ENCODE measurements at places on chromosomes 3 and 15. TPM values are rescaled to one million over a fixed set of nuclear protein-coding genes. Genes with fewer than 3 reads are reported as not detected.
A peak's percentile ranks its signal among the peaks of the same experiment; 100 is the strongest.

DNA sequence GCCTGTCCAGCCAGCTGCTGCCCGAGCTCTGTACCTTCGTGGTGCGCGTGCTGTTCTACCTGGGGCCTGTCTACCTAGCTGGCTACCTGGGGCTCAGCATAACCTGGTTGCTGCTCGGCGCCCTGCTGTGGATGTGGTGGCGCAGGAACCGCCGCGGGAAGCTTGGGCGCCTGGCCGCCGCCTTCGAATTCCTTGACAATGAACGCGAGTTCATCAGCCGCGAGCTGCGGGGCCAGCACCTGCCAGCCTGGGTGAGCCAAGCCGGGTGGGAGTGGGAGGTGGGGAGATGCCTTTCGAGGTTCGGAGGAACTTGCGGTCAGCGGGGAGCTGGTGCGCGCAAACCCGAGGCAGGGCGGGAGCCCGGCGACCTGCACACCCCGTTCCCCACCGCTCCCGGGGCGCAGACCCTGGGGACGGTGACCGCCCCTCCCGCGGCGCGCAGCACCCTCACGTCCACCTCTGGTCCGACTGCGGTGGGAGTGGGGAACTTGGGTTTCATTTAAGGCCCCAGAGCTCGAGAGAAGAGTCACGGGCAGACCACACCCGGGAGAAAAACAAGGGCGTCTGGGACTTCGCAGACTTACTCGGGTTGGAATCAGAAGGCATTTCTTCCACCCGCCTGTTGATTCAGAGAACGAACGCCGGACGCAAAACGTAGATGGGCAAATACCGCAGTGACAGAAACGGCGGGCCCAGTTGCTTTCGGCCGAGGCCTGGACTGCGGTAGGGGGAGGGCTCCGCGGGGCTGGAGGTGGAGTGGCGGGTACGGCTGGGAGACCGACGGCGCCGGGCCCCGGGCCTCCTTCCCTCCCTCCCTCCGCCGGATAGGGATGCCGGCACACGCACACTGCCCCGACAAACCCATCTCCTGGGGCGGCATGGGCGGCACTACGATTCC is 708 bp downstream of the ESYT3 start:
- no peak overlapping the region for H3K27ac ChIP-seq
- no peak for DNase-seq
- peak overlapping the region; percentile 36 for H3K4me3 ChIP-seq
- H3K36me3 ChIP-seq = no peaks in the 10 kb centered on the region

Gene ROPN1
- 0.21 TPM for total RNA-seq

- H3K4me1 ChIP-seq = no peaks in the 10 kb centered on the region
- H3K27me3 ChIP-seq = no peaks in the 10 kb centered on the region
- H3K36me3 ChIP-seq = peaks cover 66% of the 10 kb centered on the region
- H3K4me3 ChIP-seq = no peak overlapping the region
- DNase-seq = no peak
- H3K27ac ChIP-seq = no peak overlapping the region
These were observed 17.4 kb downstream of the PARP14 start for GRCh38 chr3:122697952-122698620.

GRCh38 chr3:109853077-109853731 is 515.9 kb upstream of the DPPA4 start:
- H3K27ac ChIP-seq = no peak overlapping the region
- DNase-seq = no peak

- no peak overlapping the region for H3K4me3 ChIP-seq
- DNase-seq = no peak
- H3K36me3 ChIP-seq = no peaks in the 10 kb centered on the region
- no peaks in the 10 kb centered on the region for H3K27me3 ChIP-seq
- no peaks in the 10 kb centered on the region for H3K4me1 ChIP-seq
- no peak overlapping the region for H3K27ac ChIP-seq
These were observed 76.6 kb upstream of the KLF13 start for GRCh38 chr15:31250033-31250432.

Gene CNTN6
- not detected for total RNA-seq

GRCh38 chr3:1528621-1529020 is 435.8 kb downstream of the CNTN6 start:
- H3K27ac ChIP-seq = no peak overlapping the region
- H3K36me3 ChIP-seq = no peaks in the 10 kb centered on the region
- H3K27me3 ChIP-seq = no peaks in the 10 kb centered on the region
- no peak for DNase-seq
- no peak overlapping the region for H3K4me3 ChIP-seq

GRCh38 chr3:192819001-192819569 is 91.7 kb upstream of the FGF12 start:
- peaks cover 13% of the 10 kb centered on the region for H3K4me1 ChIP-seq
- H3K36me3 ChIP-seq = no peaks in the 10 kb centered on the region

Gene NR1D2
- total RNA-seq = 53.3 TPM

DNA sequence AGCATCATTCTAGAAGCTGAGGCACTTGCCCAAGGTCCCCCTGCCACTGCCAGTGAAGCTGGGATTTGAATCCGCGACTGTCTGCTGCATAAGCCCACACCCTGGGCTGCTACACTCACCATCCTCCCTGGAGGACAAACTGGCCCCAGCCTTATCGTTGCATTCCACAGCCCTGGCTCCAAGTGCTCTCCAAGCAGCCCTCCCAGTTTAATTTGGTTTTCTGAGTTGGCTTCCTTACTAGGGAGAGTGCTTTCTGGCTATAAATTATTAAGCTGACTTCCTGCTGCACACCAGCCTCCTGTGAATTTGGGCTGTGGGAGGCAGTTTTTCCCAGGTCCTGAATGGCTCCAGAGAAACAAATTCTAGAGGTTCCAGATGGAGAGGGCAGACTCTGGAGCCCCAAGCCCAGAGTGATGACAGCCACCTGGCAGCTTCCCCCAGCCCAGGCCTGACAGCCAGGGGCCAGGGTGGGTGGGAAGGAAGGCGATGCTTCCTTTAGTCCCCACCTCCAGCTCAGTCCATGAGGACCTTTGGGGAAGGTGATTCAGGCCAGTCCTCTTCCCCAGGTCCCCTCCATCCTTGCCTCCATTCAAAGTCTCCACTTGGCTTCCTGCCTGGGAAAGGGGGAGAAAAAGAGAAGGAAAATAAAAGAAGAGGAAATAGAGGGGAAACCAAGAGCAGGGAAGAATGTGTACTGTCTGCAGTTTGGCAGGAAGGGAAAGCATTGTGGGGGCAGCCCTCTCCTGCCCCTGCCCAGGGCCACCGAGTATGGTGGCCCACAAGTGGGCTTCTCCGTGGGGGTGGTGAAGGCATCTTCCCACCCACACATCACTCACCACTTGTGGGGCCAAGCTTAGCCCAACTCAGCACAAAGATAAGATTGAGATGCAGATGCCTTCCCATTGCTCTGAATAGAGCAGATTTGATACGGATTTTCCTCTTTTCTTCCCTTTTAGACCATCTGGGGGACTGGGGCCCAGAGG is 69.6 kb downstream of the SEMA5B start:
- H3K4me3 ChIP-seq = no peak overlapping the region
- DNase-seq = peak; percentile 71
- H3K27ac ChIP-seq = peak overlapping the region; percentile 82
- no peaks in the 10 kb centered on the region for H3K36me3 ChIP-seq
- peaks cover 15% of the 10 kb centered on the region for H3K4me1 ChIP-seq

DNA sequence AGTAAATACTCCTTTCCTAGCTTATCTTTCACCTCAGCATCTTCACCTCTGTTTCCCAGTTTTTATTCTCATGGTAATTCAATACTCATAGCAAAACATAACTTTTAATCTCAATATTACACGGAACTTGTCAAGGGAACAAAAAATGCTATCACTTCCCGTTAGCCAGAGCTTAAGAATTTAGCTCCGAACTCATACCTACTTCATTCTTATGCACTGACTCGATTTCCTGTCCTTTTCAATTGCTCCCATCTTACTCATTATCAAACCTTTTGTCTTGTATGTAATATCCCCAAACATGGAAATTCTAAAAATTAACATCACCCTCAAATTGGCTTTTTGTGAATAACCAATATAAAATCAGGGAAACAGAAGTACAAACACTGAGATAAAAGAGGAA is 28.2 kb downstream of the MYEF2 start:
- no peaks in the 10 kb centered on the region for H3K4me1 ChIP-seq
- DNase-seq = no peak
- no peaks in the 10 kb centered on the region for H3K36me3 ChIP-seq
- no peaks in the 10 kb centered on the region for H3K27me3 ChIP-seq

GRCh38 chr3:147157631-147158030 is 248.7 kb downstream of the ZIC4 start:
- H3K27me3 ChIP-seq = no peaks in the 10 kb centered on the region
- H3K4me3 ChIP-seq = no peak overlapping the region

GRCh38 chr3:24765399-24765798 is 270.7 kb upstream of the THRB start:
- H3K4me1 ChIP-seq = no peaks in the 10 kb centered on the region
- no peaks in the 10 kb centered on the region for H3K36me3 ChIP-seq
- no peak overlapping the region for H3K27ac ChIP-seq
- H3K4me3 ChIP-seq = no peak overlapping the region
- H3K27me3 ChIP-seq = no peaks in the 10 kb centered on the region
- no peak for DNase-seq

DNA sequence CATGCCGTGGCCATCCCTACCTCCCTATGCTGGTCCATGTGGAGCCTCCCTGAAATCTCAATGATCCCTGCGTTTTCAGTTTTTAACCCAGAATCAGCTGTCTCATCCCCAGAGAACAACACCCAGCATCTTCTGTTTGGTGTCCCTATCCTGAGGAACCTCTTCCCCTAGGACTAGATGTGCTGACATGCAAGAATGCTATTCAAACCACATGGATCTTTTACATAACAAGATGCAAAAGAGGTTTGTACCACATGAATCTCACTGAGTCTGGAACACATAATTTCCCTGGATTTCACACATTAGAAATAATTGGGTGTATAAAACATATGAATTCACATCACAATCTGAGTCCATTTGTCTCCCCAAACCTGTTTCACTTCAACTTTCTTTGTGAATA is 174.6 kb upstream of the NECTIN3 start:
- no peaks in the 10 kb centered on the region for H3K27me3 ChIP-seq
- no peak overlapping the region for H3K27ac ChIP-seq
- no peaks in the 10 kb centered on the region for H3K4me1 ChIP-seq
- DNase-seq = no peak
- H3K4me3 ChIP-seq = no peak overlapping the region
- H3K36me3 ChIP-seq = no peaks in the 10 kb centered on the region

DNA sequence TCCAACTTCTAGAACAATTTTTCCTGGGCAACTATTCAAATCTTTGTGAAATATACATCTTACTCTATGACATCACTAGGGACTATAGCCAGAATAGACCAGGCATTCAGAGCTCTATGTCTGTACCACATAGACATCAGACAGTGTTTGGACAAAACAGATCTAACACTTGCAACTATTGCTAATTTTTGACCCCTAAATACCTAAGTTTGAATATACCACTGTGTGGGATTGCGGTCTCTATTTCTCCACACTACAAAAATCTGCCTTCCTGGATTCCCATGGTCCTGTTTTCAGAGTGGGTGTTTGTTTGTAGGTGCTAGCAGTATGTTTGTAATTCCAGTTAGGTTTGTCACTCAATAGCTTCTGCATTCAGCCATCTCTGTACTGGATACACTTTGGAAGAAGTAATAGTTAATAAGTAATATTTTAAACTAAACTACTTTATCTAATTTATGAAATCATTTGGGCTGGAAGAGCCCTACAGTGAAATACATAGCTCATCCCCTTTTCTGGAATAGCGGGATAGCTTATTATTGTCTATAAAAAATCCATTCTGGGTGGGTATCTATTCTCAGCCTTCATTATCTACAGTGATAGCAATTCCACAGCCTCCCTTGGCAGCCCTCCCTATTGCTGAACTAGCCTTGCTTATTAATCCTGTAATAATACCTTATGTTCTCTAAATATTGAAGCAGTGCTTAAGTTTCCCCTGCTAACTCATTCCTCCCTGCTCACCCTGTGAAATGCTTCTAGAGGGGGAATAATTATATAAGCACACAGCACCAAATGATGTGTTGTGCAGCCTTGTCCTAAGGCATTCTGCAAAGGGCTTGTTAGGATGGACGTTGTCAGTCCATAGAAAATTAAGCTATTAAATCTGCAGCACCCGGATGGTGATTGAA is 49.4 kb downstream of the RBMS3 start:
- H3K27me3 ChIP-seq = no peaks in the 10 kb centered on the region
- no peak overlapping the region for H3K4me3 ChIP-seq
- no peak for DNase-seq
- H3K4me1 ChIP-seq = peaks cover 57% of the 10 kb centered on the region
- no peak overlapping the region for H3K27ac ChIP-seq

Gene THSD4
- 206 TPM for total RNA-seq

GRCh38 chr15:66388043-66388363 is 1.3 kb downstream of the MAP2K1 start:
- H3K4me3 ChIP-seq = peak overlapping the region; percentile 88
- peaks cover 25% of the 10 kb centered on the region for H3K4me1 ChIP-seq
- H3K36me3 ChIP-seq = no peaks in the 10 kb centered on the region
- no peak overlapping the region for H3K27ac ChIP-seq
- no peaks in the 10 kb centered on the region for H3K27me3 ChIP-seq

DNA sequence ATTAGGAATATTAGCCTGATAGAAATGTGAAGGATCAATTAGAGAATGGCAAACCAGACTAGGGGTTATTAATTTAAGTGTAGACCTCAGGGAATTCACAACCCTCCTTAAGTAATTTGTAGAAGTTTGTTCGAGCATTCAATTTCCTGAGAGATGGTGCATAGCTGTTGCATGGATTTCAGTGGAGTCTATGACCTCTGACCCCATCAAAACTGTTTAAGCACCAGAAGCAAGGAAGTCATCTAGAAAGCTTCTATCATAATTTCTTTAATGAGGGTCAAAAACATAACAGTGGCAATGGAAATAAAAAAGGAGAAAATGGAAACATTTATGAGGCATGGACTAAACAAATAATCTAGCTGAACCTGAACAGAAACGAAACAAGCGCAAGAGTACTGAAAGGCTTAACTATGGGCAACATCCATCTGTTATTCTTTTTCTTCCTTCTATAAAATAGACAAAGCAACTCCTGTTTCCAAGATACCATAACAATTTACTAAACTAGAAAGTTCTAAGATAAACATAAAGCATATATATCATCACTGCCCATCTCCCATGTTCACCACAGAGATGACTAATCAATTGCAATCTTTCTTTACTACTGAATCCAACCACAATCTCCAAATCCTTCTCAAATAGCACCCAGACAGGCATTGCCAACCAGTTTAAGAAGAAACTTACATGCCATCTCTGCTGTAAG is 151.4 kb downstream of the THRB start:
- peaks cover 6% of the 10 kb centered on the region for H3K4me1 ChIP-seq
- no peak for DNase-seq
- H3K27ac ChIP-seq = no peak overlapping the region
- no peaks in the 10 kb centered on the region for H3K27me3 ChIP-seq
- no peaks in the 10 kb centered on the region for H3K36me3 ChIP-seq

Gene MYZAP
- 1,065 TPM for total RNA-seq

Gene TUSC7
- total RNA-seq = not detected

GRCh38 chr3:33063651-33064051 is 33.3 kb downstream of the GLB1 start:
- H3K4me3 ChIP-seq = no peak overlapping the region
- H3K36me3 ChIP-seq = peaks cover 22% of the 10 kb centered on the region
- no peaks in the 10 kb centered on the region for H3K4me1 ChIP-seq
- no peak overlapping the region for H3K27ac ChIP-seq

GRCh38 chr3:31695280-31696008 is 162.7 kb downstream of the STT3B start:
- H3K4me3 ChIP-seq = no peak overlapping the region
- H3K27me3 ChIP-seq = no peaks in the 10 kb centered on the region
- H3K4me1 ChIP-seq = no peaks in the 10 kb centered on the region

Gene DNAH12
- not detected for total RNA-seq

- no peaks in the 10 kb centered on the region for H3K27me3 ChIP-seq
- no peak overlapping the region for H3K27ac ChIP-seq
- DNase-seq = no peak
- H3K4me3 ChIP-seq = no peak overlapping the region
- H3K4me1 ChIP-seq = peaks cover 34% of the 10 kb centered on the region
- no peaks in the 10 kb centered on the region for H3K36me3 ChIP-seq
These were observed 145.0 kb downstream of the CMSS1 start for GRCh38 chr3:99962703-99963102.
